Smooth muscle cell of the pulmonary artery (primary cell): ENCODE measurements at places on chromosomes 5 and 9. TPM values are rescaled to one million over a fixed set of nuclear protein-coding genes. Genes with fewer than 3 reads are reported as not detected.

The EXOSC2 gene
- total RNA-seq = 22.1 and 25.5 TPM in 2 replicates

The UBE2QL1 gene
- total RNA-seq = 0.03 and 0.20 TPM in 2 replicates

The NPR3 gene
- total RNA-seq = 37.5 and 43.4 TPM in 2 replicates

The PDGFRB gene
- 195 and 656 TPM in 2 replicates for total RNA-seq

The PCDHA9 gene
- 0.07 and 0.10 TPM in 2 replicates for total RNA-seq

The PCDHB15 gene
- total RNA-seq = 0.59 and 0.91 TPM in 2 replicates

The STPG3 gene
- not detected in 2 replicates for total RNA-seq

The AK1 gene
- 54.9 and 66.2 TPM in 2 replicates for total RNA-seq

The WDR70 gene
- total RNA-seq = 23.9 and 25.4 TPM in 2 replicates

The ARHGAP26 gene
- total RNA-seq = 7.4 and 8.2 TPM in 2 replicates

The LCN1 gene
- total RNA-seq = 0.20 and 0.43 TPM in 2 replicates
